ENCODE measurements at places on chromosomes 1 and 21.

DNA sequence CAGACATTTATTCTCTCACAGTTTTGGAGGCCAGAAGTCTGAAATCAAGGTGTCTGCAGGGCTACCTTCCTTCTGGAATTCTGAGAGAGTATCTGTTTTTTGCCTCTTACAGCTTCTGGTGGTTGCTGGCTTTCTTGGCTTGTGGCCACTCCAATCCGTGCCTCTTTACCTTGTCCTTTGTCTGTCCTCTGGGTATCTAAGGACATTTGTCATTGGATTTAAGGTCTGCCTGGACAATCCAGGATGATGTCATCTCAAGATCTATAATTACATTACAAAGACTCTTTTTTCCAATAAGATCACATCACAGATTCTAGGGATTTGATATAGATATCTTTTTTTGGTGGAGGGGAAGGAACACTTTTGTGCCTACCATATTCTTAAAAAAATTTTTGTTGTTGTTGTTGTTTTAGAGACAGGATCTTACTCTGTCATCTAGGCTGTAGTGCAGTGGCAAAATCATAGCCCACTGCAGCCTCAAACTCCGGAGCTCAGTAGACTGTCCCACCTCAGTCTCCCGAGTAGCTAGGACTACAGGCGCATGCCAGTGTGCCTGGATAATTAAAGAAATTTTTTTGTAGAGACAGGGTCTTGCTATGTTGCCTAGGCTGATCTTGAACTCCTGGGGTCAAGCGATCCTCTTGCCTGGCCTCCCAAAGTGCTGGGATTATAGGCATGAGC lies 61.9 kb downstream of the XPR1 start:
- no peak for DNase-seq

- DNase-seq, result no peak
Measured at GRCh38 chr1:201147396-201148015, 6.8 kb downstream of the TMEM9 start.

- DNase-seq, result no peak
Measured at GRCh38 chr1:193753038-193753756, 566.8 kb upstream of the B3GALT2 start.

DNA sequence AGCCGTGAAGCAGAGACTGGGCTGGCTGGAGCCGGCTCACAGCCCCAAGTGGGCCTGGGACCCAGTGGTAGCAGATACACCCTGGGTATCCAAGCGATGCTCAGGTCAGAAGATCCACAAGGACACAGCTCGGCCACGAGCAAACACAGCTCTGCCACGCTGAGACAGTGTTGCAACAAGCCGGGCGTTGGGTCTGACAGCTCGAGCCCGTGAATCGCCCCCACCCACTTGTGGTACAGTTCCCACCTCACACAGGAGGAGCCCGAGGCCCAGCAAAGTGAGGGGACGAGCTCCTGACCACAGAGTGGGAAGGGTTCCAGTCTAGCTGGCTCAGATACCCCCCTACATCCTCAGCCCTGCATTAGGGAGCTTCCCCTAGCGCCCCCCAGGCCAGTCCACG lies 8.9 kb upstream of the PRKCZ start:
- no peak for DNase-seq

DNA sequence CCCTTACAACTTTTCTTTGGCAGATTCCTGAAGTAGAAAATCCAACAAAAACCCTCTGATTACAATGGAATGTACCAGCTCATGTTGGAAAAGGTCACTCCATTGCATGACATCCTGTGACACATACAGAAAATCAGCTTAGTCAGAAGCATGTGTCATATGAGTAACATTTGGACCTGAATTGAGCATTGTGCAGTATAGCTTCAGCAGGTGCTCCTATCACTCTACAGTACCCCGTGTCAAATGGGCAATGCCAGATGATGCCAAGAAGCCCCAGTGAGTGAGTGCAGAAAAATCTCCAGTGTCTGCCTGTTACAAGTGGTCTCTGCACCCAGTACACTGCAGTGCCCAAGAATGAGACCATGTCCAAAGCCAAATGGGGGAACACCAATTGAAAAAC lies 129.7 kb upstream of the RUNX1 start:
- DNase-seq, result no peak

GRCh38 chr1:89098857-89099256 lies 27.1 kb downstream of the GBP2 start:
- DNase-seq, result no peak

- DNase-seq, result no peak
Measured at GRCh38 chr1:242579528-242580235, 55.2 kb upstream of the PLD5 start.

DNA sequence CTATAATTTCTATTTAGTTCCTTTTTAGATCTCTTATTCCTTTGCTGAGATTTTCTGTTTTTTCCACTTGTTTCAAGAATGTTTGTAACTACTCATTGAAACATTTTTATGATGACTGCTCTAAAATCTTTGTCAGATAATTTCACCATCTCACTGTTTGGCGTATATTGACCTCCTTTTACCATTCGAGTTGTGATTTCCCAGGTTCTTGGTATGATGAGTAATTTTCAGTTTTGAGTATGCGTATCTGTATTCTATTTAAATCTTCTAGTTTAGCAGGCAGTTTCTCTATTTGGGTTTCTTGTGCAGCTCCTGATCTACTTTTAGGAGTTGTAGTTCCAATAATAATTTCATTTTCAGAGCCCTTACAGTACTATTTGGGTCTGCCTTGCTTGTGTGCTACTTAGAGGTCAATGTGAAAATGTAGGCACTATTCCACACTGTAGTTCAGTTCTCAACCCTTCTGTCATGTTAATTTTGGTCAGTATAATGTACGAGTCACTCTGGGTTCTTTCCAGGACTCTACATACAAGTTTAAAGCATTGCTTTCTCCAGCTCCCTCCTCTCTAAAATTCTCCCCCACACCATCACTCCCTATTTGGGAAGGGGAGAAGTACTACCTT lies 115.5 kb downstream of the ACBD6 start:
- no peak for DNase-seq

GRCh38 chr1:180778782-180779398 lies 133.8 kb upstream of the KIAA1614 start:
- DNase-seq, result no peak

DNA sequence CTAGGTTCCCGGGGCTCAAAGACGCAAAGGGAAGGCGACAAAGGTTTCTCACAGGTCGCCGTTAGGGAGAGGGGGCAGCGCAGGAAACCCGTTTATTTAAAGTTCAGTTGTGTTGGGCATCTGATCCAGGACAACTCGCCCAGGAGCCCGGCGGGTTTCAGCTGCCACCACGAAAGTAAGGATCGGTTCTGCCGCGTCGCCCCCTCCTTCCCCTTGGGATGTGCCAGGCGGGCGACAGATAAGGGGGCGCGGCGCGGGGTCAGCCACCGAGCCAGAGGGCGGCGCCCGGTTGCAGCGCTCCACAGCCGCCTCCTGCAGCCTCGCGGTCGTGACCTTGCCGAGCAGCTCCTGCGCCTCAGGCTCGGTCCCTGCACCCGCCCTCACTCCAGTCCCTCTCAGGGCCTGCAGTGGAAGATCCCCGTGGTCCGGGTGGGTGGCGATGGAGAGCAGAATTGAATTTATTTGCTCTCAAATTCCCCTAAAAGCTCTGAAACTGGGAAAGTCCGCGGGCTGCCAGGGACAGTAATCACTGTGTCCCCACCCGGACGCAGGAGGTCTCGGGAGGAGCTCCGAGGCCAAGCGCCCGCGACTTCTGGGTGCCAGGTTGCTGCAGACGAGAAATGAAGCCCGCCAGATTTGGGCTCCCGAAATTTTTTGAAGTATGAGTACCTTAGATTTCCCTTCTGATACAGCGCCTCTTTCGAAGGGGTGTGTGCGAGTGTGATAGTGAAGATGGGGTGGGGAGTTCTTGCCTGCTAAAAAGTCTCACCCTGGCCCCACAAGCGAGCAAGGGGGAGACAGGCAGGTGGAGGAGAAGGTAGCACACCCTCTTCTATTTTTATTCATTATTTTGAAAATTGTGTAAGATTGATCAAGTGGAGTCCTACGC lies 28.4 kb upstream of the NFIA start:
- no peak for DNase-seq

DNA sequence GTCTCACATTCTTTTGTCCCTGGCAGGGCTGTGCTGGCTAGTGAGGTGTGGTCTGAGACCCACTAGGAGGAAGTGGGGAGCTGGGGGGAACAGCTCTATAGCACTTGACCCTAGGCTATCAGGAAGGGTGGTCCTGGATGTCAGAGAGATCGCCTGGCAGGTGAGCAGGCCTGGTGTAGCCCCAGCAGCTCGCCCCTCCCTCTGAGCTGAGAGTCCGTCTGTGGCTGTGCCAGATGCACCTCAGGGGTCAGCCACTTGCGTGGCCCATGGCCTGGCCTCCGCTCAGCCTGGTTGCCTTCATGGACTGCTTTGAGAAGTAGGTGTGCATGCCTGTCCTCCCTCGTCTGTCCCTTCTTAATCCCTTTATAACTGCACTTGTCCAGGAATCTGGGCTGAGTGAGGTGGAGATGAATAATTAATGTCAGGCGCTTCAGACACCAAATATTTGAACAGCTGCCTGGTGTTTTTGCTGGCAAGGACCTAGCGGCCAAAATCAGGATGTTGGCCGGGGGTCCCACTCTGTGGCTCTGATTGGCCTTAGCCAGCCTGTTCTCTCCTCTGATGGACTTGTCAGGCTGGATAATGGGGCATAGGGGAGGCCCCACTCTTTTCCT lies 30.5 kb downstream of the TMEM53 start:
- no peak for DNase-seq

- DNase-seq, result no peak
Measured at GRCh38 chr1:25550155-25550506, 6.7 kb downstream of the LDLRAP1 start.

DNA sequence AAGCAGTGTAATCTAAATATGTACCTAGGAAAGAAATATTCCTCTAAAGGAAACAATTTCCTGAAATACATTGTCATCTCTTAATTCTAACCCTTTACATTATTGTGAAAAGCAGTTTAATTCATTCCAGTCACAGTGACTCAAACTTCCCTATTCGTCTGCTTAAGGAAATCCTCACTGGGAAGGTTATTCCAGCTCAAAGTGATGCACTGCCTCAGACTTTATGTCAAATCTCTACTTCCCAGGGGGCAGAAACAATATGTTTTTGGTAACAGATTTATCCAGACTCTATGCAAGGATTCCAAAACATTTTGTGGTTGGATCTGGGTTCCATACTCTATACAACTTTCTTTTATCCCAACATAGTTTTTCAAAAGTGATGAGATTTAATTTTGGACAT lies 145.2 kb downstream of the NTMT2 start:
- DNase-seq, result no peak

- DNase-seq, result no peak
Measured at GRCh38 chr1:17207540-17207939, 2.6 kb downstream of the PADI1 start.

DNA sequence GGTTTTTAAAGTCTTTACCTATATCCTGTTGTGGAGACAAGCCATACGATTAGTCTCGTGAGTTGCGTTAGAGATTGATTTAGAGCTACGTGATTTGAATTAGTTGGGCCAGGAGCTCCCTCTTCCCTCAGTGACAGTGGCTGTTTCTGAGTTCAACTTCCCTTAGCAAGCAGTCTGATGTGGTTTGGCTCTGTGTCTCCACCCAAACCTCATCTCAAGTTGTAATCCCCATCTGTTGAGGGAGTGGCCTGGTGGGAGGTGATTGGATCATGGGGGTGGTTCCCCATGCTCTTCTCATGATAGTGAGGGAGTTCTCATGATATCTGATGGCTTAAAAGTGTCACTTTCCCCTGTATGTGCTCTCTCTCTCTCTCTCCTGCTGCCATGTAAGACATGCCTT lies 192.9 kb upstream of the PTGFR start:
- no peak for DNase-seq

- no peak for DNase-seq
Measured at GRCh38 chr1:70978623-70979022, 69.0 kb downstream of the PTGER3 start.

DNA sequence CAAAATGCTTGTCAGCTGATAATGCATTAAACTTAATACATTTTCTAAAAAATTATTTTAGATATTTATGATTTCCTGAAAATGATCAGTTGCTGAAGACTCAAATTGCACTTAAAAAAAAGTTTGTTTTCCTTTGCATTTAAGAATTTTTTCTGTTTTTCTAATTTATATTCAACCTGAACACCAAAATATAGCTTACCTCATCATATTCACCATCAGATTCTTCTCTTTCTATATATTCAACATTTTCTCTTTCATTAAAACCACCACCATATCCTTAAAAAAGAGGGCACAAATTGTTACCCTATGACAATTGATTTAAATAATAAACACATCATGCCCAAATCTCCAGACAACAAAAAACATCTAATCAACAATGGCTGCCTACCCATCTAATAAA lies 8.6 kb downstream of the ZRANB2 start:
- no peak for DNase-seq

DNA sequence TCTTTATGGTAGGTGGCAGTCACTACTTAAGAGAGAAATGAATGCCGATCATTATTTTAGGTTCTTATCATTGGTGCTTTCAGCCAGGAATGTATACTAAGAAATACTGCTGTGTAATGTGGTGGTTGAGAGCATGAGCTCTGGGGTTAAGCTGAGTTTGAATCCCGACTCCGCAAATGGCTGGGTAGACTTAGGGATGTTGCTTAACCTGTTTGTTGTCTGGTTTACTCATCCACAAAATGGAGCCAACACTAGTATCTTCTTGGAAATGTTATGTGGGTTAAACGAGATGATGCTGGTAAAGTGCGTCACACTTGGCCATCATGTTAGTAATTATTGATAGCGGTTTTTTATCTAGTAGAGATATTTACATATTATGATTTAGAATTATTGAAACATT lies 83.8 kb downstream of the WDR3 start:
- no peak for DNase-seq

DNA sequence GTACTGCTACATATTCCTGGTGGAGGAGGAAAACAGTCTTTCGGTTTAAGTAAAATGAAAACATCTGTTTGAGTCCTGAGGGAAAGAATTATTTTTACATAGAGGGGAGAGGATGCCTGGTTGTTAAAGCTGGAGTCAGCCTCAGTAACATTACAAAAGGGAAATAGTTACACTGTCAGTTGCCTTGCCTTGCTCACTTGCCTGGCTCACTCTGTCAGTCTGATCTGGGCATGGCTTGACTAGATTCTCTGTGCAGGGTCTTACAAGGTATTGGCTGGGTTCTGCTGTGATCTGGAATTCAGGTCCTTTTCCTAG lies 8.4 kb upstream of the UBE2U start:
- no peak for DNase-seq

- DNase-seq, result no peak
Measured at GRCh38 chr1:65434760-65435159, 14.3 kb downstream of the LEPR start.

- no peak for DNase-seq
Measured at GRCh38 chr1:10438677-10439163, 8.5 kb downstream of the CENPS start.

GRCh38 chr1:246788895-246789338 lies 64.7 kb downstream of the SCCPDH start:
- no peak for DNase-seq

DNA sequence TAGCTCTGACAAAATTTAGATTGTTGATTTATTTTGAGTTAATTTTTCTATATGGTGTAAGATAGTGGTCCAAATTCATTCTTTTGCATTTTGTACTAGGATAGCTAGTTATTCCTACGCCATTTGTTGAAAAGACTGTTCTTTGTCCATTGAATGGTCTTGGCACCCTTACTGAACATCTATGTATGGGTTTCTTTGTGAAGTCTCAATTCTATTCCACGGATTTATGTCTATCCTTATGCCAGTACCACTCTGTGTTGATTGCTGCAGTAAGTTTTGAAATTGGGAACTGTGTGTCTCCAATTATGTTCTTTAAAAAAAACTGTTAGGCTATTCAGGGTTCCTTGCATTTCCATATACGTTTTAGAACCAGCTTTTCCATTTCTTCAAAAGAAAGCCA lies 145.7 kb downstream of the ZNF644 start:
- no peak for DNase-seq

Measured in stimulated activated CD8-positive, alpha-beta memory T cell treated with anti-CD3 and anti-CD28 coated beads, Interleukin-2, amount 100 ng/mL, for 48 hours (primary cell).